ENCODE measurements at places on chromosomes 3 and 15.

- no peak for DNase-seq
These were observed 173.3 kb downstream of the RBMS3 start for GRCh38 chr3:29454161-29454611.

DNA sequence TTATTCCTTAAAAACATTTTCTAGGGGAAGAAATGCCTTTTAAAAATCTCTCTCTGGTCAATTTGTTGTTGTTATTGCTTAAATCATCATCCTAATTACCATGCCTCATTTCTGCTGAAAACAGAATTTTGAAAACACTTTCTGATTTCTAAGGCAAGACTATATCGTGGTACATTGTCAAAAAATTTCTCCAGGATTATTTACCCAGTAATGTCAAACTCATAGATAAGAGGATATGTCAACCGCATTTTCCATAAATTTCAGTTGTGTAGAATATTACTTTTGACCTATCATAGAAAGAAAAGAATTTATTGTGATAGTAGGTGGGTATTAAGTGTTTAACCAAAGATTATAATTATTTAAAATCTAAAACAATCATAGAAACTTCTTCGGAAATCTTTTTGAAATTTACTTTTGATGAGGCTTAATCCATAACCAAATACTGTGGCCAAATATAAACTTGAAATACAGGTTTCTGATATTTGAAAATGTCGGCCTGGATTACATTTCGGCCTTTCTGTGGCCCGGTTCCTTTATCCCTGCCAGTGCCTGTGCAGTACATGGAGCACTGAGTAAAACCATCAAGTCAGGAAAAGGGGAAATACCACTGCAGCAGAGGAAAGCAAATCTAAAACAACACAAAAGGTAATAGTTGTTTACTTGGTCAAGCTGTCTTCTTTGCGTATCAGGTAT, 173.4 kb downstream of the MYRIP start:
- no peak for DNase-seq

GRCh38 chr3:25556447-25556846, 108.3 kb downstream of the TOP2B start:
- DNase-seq: no peak

GRCh38 chr3:40793730-40794129, 269.0 kb downstream of the ZNF621 start:
- no peak for DNase-seq

GRCh38 chr15:64847876-64848716, 6.4 kb downstream of the PLEKHO2 start:
- no peak for DNase-seq

- no peak for DNase-seq
These were observed 5.8 kb upstream of the IQSEC1 start for GRCh38 chr3:13079051-13079450.

GRCh38 chr3:13364602-13365271, 55.4 kb downstream of the NUP210 start:
- DNase-seq: no peak

DNA sequence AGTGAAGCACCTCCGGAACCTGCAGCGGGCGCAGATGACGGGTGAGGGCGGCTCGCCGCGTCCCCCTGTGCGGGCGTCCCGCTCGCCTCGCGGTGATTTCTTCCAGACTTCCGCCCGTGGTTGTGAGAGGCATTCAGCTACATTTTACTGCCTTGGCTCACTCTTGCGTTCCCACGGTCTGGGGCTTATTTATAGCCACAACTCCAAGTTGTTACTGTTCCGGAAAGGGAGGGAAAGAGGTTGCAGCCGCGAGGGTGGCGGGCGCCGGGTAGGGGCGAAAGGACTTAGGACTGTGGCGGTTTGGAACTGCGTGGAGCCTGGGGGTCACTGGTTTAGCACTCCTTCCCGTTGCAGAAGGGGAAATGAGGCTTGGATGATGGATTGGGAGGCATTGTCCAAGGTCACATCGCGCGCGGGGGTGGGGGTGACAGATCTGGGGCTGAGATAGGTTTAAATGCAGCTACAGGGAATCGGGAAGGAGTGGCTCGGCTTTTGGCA, 1.1 kb downstream of the HES1 start:
- DNase-seq: peak; percentile 26

DNA sequence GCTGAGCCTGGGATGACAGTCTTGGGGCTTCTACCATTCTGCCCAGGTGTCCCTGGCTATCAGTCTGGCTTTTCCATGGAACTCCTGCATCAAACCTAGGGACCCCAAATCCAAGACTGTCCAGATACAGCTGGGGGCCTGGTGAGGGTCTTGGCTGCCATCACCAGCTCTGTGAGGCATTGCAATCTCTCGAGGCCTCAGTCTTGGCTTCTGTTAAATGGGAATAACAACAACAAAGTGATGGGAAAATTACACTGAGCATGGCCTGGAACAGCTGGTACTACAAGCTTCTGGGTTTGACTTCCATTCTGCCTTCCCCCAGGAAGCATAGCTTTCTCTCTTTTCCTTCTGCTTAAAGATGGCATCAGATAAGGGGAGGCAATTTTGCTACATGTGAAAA, 50.0 kb upstream of the LCTL start:
- no peak for DNase-seq

- no peak for DNase-seq
These were observed 261.9 kb downstream of the TBL1XR1 start for GRCh38 chr3:176935194-176935888.

- no peak for DNase-seq
These were observed 165.0 kb downstream of the CD47 start for GRCh38 chr3:107925851-107926250.

DNA sequence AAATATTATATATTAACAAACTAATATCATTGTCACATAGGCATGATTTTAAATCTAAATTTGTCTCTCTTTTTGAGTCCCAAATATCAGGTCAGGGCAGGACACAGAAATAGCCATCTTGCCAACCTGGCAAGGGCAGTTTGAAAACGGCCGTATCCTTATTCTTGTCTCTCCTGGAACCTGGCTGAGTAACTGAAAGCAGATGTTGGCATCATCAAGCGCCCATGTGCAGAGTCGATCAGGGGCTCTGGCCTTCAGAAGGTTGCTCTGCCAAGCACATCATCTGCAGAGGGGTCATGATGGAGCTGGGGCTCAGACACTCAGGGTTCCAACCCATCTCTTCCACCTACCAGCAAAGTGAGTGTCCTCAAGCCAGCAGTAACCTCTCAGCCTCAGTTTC, 55.2 kb upstream of the OCA2 start:
- no peak for DNase-seq

DNA sequence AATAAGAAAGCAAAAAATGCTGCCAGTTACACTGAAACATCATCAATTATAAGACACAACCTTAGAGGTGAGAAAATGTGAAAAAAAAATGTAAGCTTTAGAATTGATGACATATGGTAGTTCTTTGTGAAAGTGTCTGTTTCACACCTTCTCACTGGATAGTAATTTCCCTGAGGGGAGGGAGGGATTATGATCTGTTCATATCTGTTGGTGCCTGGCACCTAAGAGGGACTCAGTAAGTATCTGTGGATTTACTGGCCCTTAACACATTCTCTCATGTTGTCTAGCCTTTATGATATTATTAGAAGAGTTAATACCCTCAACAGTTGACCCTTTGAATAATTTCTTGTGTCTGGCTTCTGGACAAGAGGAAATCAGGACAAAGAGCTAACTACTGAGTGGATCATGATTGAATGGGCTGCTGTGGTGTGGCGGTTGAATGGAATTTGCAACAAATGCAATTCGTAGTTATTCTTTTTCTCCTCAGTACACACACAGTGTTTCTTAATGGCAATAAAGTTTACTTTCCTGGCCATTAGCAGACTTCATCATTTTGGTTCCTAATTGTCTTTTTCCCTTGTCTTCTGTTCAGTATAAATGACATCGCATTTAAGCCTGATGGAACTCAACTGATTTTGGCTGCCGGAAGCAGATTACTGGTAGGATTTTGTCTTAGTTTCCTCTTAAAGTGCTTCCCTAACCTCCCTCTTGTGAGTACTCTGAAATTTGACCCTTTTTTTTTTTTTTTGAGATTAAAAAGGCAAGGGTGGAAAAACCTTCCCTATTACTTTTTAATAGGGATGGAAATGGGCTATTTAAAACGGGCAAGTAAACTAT, 9.5 kb downstream of the IFT122 start:
- DNase-seq: no peak

GRCh38 chr3:72542781-72543180, 305.5 kb downstream of the SHQ1 start:
- no peak for DNase-seq

All from activated CD4-positive, alpha-beta T cell treated with anti-CD3 and anti-CD28 coated beads, Interleukin-2, amount 50 U/mL, for 48 hours (primary cell).